ENCODE measurements at places on chromosomes 11 and 22.

DNA sequence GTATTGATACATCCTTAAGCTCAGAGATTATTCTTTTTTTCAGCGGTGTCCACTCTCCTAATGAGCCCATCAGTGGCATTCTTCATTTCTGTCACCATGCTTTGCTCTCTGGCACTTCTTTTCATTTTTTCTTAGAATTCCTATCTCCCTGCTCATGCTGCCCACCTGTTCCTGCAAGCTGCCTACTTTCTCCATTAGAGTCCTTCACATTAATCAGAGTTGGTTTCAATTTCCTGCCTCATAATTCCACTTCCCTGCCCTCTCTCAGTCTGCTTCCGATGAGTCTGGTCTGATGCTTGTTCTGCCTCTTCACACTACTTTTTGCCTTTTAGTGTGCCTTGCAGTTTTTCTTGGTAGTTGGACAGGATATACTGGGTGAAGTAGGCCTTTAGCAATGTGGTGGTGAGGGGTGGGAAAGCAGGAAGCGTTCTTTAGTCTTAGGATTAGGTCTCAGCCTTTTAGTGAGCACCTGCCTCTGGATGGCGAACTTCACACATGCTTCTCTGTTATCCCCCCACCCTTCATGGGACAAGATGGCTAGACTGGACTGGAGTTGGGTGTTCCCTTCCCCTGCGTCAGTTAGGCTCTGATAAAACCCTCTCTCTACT is 53.6 kb downstream of the CECR2 start:
- DNase-seq = no peak

- no peak for DNase-seq
Measured at GRCh38 chr22:29886596-29886995, 3.6 kb downstream of the MTMR3 start.

- no peak for DNase-seq
Measured at GRCh38 chr11:130616573-130616972, 168.1 kb downstream of the ADAMTS15 start.

GRCh38 chr11:122882857-122883645 is 492 bp downstream of the JHY start:
- peak; percentile 42 for DNase-seq

DNA sequence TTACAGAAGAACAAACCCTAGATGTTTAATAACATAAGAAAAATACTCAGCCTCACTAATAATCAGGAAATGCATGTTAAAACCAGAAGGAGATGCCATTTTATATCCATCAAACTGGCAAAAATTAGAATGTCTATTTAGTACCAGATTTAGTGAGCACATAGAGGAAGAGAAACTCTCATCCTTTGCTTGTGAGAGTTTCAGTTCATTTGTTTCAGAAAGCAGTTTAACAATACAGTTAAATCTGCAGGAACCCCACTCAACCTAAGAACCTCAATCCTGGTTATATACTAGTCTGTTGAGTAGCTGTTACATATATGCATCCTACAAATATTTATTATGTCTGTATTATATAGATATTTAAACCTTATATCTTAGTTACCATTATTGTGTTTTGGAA is 172.6 kb downstream of the WNT11 start:
- DNase-seq = no peak

DNA sequence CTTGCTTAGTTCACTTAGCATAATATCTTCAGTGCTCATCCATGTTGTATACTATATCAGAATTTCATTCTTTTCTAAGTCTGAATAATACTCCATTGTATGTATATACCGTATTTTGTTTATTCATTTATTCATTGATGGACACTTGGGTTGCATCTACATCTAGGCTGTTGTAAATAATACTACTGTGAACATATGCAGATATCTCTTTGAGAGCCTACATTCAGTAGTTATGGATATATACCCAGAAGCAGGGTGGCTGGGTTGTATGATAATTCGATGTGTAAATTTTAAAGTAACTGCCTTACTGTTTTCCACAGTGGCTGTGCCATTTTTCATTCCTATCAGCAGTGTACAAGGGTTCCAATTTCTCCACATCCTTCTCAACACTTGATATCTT is 116.5 kb downstream of the TMEM135 start:
- DNase-seq = no peak

GRCh38 chr11:32081901-32082300 is 9.0 kb upstream of the RCN1 start:
- DNase-seq = no peak

DNA sequence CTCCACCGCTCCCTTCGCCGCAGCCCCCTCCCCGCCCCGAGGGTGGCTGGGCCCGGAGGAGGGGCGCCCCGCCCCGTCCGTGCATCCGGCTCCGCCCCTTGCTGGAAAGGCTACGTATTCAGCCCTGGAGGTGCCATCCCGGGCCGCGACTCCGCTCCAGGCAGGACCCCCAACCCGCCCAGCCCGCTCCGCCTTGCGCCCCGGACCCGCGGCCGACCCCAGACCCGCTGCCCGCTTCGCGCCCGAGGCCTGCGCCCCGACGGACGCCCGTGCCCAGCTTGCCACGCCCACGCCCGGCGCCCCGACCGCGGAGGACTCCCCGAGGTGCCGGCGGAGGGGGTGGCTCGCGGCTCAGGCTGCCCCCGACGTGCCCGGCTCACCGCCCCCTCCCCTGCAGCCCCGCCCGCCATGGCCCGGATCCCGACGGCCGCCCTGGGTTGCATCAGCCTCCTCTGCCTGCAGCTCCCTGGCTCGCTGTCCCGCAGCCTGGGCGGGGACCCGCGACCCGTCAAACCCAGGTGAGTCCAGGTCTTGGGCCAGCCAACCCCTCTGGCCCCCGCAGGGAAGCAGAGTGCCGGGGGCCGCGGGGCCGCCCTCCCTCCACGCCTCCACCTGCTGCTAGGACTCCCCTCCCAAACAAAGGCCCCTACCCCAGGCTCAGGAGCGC is at the start of gene ADM2:
Gene ADM2, plus strand, starts transcription at position 104 of the 667 bp plus-strand sequence. Its CDS starts 305 bp downstream, at position 409.
- peak; percentile 67 for DNase-seq

DNA sequence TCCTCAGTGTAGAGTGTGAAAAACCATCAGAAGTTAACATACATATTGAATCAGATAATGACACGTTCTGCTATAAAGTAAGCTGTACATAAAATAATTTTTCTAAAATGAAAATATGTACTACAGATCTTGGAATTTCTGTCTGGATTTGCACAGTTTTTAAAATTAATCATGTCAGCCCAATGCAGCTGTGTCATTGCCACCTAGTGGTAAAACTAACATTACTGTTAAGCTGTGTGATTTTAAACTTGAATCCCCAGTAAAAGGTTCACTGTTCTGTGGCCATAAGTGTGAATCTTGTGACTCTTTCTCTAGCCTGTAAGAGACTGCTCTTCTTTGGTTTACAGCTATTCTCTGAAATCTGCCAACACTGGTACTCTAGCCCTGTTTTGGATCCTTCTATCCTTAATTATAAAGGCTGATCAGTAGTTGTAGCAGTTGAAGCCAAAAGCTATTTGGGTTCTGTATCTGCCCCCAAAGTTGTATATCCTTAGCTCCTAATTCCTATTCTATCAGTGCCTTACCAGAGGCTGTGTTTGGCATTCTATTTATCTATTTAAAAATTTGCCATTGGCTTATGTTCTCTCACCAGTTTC is 4.0 kb downstream of the JRKL start:
- DNase-seq = no peak

GRCh38 chr11:37905707-37906417 is 1307.8 kb upstream of the RAG2 start:
- no peak for DNase-seq

DNA sequence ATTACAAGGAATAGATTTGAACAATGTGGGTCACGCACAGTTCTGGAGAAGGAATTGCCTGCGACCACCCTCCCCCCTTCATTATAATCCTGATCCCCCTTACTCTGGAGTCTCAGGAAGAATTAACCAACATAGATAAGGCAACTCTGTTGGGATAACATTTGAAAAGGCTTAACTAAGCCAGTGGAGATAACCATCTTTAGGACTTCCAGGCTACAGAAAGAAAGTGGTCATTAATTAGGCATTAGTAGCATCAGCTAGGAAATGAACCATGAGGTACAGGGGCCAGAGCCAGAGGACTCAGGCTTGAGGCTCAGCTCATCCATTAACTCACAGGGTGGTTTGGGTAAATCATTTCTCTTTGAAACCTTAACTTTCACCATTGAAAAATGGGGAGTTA is 720.0 kb upstream of the API5 start:
- no peak for DNase-seq

GRCh38 chr22:43152357-43153071 is 1.2 kb downstream of the TSPO start:
- DNase-seq = peak; percentile 88

- peak; percentile 60 for DNase-seq
Measured at GRCh38 chr11:66100272-66101065, 30.4 kb downstream of the PACS1 start.

Data from colonic mucosa (tissue), 4 donors.